Stimulated activated CD4-positive, alpha-beta T cell treated with anti-CD3 and anti-CD28 coated beads, TNF-alpha, amount 100 ng/mL, for 4 hours (primary cell): ENCODE measurements at places on chromosomes 16 and 17.

GRCh38 chr16:87297918-87298631, 19.1 kb downstream of the C16orf95 start:
- no peak for DNase-seq

DNA sequence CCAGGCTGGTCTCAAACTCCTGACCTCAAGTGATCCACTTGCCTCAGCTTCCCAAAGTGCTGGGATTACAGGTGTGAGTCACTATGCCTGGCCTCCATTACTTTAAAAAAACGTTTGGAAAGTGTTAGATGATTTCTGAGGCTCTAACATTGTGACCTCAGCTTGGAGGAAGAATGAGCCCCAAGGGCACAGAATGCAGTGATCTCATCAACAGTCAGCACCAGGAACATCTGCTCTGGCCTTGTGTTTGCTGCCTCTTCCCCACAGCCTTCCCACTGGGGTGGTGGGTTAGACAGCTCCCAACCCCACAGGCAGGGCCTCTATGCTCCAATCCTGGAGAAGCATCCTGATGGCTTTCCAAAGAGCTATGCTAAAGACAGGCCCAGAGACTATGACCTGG, 37.7 kb upstream of the SREBF1 start:
- no peak for DNase-seq

DNA sequence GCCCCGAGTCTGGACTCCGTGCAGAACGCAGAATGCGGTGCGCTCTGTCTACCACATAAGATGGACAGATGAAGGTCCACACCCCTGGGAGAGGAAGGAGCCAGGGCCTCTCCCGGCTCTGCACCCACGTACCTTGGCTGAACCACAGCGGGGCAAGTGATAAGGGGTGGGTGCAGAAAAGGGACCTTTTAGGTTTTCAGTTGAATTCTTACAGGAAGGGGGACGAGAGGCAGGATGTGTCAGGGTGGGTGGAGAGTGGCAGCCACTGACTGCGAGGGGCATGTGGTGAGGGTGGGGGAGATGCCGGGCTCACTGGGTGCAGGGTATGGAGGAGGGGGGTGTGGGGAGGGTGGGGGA, 372 bp downstream of the CD300A start:
- DNase-seq: no peak

DNA sequence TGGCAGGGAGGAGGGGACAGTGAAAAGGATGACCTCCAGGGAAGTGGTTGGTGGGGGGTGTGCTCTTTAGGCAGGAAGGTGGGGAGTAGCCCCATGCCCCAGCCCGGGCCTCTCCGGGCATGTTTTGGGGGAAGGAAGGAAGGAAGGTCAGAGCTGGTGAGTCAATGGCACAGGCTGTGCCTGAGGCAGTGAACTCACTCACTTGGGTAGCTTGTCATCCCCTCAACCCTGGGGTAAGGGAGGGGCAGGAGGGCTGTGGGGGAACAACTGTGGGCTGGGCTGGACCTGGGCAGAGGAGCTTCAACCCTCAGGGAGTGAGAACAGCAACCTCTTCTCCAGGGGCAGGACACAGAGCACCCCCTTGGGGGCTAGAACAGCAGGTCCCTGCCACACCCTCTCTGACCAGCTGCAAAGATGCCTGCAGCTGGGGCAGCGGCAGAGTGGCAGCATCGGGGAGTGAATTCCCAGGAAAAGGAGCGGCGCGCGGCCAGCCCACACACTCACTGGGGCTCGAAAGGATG, 6.3 kb downstream of the CSF3 start:
- no peak for DNase-seq

- no peak for DNase-seq
Observed at GRCh38 chr17:37462492-37462891, 27.2 kb upstream of the DUSP14 start.

- DNase-seq: no peak
Observed at GRCh38 chr17:31680126-31680525, 178.9 kb downstream of the COPRS start.

DNA sequence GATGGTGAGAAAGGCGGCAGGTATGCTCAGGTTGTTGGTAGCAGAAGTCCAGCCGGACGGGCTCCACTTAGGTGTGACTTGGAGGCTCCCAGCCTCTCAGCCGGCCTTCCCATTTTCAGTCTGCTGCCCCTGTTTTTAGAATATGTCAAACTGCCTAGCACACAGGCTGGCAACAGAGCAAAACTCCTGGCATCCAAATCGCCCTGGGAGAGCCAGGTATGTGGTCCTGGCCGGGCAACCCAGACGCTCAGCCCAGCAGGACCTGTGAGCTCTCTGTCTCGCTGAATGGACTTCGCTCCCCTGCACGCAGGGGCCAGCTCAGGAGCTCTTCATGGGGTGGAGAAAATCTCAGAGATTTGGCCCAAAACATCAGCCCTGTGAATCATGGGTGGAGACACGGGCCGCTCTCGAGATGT, 147.9 kb upstream of the CHMP6 start:
- no peak for DNase-seq

- DNase-seq: no peak
Observed at GRCh38 chr17:51188271-51188833, 22.1 kb downstream of the NME2 start.

GRCh38 chr17:9991351-9991750, 86.3 kb upstream of the RCVRN start:
- no peak for DNase-seq

DNA sequence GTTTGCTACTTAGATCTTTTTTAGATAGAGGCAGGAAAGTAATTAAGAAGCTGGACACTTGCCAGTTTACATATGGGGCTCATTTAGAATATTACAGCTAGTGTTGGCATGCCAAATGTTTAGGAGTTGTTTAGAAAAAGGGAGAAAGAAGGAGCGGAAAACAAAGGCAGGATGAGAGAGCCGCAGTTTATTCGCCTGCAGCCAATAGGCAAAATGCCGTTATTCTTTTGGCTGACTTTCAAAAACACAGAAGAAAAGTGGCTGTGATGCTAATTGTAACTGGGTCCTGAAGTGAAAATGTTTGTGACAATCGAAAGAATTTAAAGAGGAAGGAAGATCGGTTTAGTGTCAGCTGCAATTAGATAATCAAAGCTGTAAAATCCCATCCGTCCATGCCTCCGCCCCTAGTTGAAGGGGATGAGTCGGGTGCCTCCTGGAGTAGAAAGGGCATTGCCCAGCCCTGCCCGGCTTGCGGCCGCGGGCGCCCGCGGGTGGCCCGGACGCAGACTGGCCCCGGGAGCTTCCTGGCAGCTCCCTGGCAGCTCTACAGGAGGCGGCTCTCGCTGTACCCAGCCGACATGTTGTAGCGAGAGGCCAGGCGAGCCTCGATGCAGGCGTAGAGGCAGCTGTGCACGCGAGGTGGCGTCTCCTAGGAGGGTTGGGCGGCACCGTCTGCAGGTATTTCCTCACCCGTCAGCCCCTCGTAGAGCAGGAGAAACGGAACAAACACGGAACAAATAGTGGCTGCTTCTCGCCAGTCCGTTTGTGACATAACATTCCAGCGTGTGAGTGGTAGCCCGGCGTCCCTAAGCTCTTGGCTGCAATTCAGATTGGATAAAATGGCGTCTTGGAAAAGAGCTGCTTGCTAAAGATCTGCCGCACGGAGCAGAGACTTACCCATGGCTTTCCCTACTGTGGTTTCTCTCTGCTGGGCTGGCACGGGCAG, 82.2 kb downstream of the TNRC6C start:
- no peak for DNase-seq

- no peak for DNase-seq
Observed at GRCh38 chr16:55126456-55126855, 195.8 kb downstream of the IRX5 start.

DNA sequence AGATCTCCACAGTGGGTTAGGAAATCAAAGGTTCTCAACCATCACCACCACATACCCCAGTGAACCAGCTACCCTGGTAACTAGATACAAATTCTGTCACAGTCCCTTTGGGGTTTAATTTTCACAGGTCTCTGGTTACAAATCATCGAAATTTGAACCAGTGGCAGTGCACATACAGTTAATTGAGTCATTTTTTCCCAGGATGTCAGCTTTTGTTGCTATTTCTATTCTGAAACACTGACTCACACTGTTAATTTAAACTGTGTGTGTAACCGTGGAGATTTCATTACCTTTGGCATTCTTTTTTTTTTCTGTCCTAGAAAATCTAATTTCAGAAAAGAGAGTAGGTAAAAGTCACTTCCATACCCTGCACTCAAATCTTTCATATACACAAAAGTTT, 511.5 kb downstream of the TOX3 start:
- no peak for DNase-seq

DNA sequence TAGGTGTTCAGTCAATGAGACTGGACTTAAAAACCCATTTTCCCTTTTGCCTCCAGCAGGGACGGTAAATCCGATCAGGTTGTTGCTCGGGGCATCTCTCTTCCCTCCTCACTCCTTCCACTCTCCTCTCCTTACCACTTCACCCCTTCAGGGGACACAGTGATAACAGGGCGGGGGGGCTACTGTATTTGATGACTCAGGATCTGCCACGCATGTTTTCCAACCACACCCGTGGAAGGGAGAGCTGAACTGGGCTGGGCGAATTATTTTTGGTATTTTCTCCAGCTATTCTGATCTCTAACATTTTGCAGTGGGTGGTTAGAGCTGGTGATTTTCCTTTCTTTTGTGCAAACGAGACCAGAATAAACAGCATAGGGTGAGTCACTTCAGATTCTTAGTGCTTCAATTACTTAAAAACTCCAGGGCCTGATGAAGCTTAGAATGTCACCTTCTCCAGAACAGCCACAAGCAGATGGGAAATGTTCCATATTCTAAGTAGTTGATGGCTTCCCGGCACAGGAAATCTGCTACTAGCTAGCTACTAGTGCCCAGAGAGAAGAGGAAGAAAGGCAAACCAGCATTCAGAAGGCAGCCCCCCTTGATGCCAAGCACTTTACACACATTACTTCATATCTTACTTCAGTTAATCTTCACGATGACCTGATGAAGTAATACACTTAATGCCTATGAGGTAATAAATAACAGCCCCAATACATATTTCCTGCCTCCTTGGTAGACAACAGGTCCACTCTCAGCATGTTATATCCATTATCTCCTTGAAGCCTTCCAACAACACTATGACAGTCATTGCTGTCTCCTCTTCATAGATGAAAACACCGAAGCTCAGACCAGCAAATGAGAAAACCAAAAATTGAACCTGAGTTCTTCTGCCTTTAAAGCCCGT, 74.1 kb downstream of the ASIC2 start:
- no peak for DNase-seq

DNA sequence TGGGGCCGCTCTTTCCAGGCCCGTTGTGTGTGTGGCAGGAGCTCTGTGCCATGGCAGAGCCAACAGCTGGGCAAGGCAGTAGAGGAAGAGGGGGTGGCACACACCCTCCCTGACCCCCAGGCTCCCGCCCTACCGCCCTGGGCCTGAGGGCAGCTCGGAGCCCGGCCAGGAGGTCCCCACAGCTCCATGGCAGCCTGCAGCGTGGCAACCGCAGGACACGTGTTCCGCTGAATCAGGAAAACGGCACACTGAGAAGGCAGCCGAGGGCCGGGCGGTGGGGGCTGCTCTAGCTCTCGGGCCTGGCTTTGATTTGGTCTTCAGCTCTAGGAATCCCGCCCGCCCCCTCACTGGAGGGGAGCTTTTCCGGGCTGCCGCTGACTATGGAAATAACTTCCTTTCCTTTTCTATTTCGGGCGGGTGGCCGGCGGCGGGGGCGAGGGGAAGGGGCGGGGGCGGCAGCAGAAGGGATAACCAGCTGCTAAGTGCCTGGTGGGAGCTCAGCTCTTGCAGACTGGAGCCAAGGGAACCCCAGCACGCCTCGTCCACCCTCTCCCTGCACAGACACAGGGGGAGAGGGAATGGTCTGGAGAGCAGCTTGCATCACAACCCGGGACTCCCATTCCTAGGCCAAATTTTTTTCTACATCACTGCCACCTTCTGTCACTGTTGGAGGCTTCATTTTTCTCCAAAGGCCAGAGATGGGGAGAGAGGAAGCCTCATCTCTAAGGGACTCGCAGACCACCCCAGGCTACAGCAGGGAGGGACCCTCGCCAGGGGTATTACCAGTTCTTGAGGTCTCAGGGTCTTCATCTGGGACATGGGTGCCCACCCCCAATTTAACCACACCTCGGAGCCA, 24.8 kb upstream of the MRPS23 start:
- no peak for DNase-seq

DNA sequence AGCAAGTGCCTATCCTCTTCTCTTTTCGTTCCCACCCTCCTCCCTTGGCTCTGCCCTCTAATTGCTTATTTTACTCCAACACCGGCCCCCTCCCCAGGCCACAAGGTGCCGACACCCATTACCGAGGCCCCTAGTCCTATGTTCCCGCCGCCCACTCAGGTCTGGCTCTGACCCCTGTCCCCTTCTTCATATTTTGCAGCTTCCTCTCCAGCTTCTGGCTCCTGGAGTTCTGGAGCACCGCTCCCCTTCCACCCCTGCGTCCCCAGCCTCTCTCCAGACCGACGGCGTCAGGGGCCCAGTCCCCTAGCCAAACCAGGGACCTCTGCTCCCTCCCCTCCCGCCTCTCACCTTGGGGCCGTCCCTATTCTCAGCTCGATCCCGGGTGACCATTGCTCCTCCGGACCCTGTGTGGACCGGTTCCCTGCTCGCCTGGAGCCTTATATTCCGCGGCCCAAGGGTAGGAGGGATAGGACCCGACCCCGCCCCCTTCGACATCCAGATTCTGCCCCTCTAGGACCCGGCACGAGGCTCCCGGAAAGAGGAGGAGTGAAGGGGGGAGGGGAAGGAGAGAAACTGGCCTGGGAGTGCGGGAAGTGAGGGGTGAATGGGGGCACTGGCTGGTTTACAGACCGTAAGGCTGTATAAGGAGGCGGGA, at the start of gene HES7:
Gene HES7 (minus strand): TSS at position 412 of the 655 bp plus-strand sequence. CDS start 22 bp downstream, at position 390.
- no peak for DNase-seq

DNA sequence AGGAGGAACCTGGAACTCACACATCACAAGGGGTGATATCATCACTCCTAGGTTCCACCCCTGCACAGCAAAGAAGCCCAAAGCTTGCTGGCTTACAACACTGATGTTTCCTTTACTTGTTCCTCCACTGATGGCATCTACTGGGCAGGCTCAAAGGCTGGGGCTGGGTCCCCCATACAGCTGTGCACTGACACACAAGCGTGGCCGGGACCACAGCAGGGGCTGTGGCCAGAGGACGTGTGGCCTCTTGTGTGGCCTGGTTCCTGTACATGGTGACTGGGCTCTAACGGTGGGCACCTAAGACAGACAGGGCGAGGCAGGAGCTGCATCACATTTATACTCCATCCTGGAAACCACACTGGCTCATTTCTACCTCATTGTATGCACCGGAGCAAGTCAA, 264.4 kb upstream of the FOXF1 start:
- no peak for DNase-seq

- DNase-seq: no peak
Observed at GRCh38 chr17:65604070-65604469, 42.6 kb upstream of the AXIN2 start.

- no peak for DNase-seq
Observed at GRCh38 chr17:79627766-79628690, 17.2 kb upstream of the RBFOX3 start.

GRCh38 chr17:40373999-40374398, 9.5 kb upstream of the GJD3 start:
- DNase-seq: no peak

DNA sequence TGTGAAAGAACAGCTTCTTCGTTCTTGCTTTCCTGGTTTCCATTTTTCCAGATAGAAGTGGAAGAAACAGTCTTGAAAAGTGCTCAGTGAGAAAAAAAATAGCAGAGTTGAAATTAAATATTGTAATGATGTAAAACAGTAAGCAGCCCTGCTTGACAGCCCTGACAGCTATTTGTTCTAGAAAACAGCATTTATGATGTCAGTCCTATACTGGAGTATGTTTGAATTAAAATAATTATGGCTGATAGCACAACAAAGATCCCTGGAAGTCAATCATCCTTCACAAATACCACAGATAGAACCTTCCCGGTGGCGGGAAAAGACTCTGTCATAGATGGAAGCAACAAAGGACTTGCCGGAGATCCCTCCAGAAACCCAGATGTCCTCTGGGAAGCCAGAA, 298.0 kb upstream of the TNRC6C start:
- no peak for DNase-seq

GRCh38 chr17:19333736-19334290, 28.7 kb downstream of the B9D1 start:
- DNase-seq: no peak
